ENCODE measurements at places on chromosomes 12 and 14.

GRCh38 chr12:10563002-10563401, 50.4 kb downstream of the MAGOHB start:
- no peak for DNase-seq

DNA sequence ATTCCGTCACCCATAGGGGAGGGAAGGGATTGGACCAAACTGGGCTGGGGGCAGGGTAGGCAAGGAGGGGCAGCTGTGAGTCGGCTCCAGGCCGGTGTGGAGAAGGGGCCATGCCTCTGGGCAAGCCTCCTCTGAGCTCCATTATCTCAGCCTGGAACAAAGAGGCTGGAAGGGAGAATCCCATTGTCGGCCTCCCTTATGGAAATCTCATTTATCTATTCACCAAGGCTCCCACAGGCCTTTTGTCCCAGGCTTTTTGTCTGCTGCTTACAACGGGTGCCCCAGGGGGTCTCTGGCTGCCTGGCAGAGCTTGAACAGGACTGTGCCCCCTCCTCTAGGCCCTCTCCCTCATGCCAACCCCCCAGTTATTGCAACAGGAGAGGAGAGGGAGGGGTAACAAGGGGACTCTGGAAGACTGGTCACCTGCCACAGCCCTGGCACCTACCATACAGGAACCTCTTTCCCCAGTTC, 19.5 kb downstream of the FIGNL2 start:
- DNase-seq: no peak

GRCh38 chr14:96270565-96271420, 14.8 kb downstream of the BDKRB1 start:
- no peak for DNase-seq

DNA sequence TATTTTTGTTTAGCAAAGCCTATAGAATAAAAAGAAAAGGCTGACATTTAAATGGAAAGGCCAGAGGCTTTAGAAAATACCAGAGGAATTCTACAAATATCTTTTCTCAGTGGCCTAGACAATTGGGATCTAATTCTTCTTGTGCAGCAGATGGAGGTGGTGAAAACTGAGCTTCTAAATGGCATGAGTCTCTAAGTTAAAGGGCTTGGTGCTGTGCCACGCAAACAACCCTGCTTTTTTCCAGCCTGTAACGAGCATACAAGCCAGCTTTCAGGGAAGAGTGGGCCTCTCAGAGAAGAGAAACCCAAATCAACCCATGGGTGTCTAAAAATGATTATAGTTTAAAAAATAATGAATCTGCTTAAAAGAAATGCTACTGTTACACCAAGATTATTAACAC, 237.9 kb upstream of the NAV3 start:
- DNase-seq: no peak

DNA sequence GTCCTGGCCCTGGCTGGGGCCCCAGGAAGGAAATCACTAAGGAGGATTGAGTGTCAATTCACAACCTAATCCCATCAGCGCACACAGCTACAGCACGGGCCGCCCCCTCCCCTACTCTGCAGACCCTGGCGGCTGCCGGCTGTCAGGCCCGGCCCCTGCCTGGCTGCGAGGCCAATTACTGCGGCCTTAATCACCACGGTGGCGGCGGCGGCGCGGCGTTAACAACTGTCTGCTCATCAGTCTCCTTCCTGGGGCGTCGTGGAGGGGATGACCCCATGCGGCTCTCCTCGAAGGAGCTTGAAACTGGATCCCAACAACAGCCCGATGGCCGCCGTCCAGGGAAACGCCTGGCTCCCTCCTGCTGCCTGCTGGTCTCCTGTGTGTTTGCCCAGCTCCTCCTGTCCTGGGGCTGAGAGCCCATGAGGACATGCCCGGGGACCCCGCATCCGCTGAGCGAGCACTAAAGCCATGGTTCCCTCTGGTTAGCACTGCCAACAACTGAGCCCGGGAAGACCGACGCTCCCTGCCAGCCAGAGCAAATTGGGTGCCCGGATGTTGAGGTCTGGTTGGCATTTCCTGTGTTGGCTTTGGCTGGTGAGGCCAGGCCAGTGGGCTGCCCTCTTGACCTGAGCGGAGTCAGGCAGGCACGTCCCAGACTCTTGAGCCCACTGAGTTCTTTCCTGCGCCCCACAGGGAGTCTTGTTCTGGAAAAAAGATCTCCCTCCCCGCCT, 21.8 kb upstream of the EIF2B2 start:
- DNase-seq: no peak

DNA sequence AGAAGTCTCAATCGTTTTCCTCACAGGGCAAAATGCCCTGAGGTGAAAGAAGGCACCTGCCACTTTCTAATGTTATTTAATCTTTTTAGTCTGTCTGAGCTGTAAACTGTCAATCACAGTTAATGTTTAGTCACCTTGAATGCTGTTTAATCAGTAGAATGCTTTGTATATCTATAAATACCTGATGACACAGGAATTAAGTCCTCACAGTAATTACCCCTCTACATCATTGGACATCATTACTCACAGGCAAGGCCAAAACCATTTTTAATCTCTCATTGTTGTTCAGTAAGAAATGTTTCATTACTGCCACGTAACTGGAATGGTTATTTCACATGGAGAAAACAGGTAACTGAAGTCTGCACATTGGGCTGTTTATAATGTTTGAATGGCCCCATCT, 178.8 kb downstream of the EXOC5 start:
- DNase-seq: no peak
